Activated T-helper 2 cell treated with anti-CD3 and anti-CD28 coated beads, Interferon-gamma antibody, Interleukin-2, Interleukin-4, amounts not matched to agents 10 μg/mL and 5 μg/mL and 100 μg/mL, durations not matched to agents 14 hours and 24 hours and 36 hours (primary cell): ENCODE measurements at places on chromosomes 2 and 18. TPM values are rescaled to one million over a fixed set of nuclear protein-coding genes. Genes with fewer than 3 reads are reported as not detected.

Gene PSD4
- 313 and 319 TPM in 2 replicates for total RNA-seq

Gene SNORC
- 1.9 and 3.2 TPM in 2 replicates for total RNA-seq

DNA sequence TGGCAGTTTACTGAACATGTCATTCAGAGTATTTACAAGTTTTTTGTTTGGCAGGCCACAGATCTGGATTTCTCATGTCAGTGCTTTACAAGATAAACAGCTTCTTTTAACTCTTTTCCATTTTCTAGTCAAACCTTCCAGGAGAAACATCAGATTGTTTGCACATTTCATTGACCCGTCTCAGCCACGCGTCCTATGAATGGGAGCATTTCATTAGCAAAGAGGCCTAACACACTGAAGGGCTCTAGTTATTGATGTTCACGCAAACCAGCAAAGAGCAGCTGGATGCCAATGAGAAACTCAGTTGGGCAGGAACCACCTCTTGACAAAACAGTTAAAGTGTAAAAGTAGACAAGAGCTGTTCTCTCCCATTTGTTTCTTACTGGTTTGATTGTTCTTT, 29.2 kb upstream of the MFF start:
- H3K27ac ChIP-seq, result no peak overlapping the region
- peaks cover 2% of the 10 kb centered on the region for H3K4me1 ChIP-seq
- no peak overlapping the region for H3K4me3 ChIP-seq
- no peaks in the 10 kb centered on the region for H3K27me3 ChIP-seq
- no peaks in the 10 kb centered on the region for H3K36me3 ChIP-seq

Gene LTBP1
- 0.34 and 0.82 TPM in 2 replicates for total RNA-seq

- peaks cover 1% of the 10 kb centered on the region for H3K27me3 ChIP-seq
- no peak for DNase-seq
- H3K4me1 ChIP-seq, result peaks cover 7% of the 10 kb centered on the region
Observed at GRCh38 chr2:189086710-189087109, 92.9 kb downstream of the COL5A2 start.

DNA sequence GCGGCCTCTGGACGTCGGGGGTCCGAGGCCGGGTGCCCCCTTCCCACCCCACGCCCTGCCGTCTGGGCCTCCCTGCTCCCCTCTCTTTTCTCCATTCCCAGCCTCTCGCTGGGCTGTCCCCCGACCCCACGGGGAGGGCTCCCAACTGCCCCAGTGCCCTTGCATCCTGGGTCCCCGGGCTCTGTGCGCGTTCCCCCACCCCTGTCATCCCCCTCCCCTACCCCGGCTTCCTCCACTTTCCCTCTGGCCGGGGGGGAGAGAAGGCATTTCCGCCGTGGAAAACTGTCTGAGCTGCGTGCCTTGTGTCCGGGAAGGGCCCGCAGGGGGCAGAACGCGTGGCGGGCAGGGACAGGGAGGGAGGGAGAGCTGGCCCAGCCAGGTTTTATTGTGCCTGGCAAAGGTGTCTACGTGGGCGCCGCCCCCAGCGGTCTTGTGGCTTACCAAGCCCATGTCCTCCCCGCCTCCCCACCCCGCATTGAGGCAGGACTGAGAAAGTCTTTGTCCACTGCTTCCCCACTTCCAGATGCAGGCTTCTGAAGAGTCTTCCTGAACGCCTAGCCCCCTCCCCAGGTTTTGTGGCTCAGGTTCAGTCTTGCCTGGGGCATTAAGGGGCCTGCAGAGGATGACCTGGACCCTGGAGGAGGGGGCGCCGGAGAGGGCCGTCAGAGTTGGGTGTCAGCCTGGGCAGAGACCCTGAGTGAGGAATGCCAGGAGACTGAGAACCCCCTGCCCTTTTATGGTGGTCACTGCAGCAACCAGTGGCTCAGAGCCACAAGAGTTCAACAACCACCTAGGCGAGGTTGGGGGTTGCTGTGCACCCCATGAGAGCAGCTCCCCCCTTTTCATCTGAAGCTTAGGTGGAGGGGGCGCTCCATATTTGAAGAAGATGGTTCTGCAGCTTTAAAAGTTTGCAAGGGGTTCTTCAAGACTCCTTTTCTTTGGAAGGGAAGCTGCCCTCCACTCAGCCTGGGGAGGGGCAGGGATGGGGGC, 1.3 kb downstream of the ITM2C start:
- H3K4me3 ChIP-seq, result peak overlapping the region; percentile 63
- H3K27me3 ChIP-seq, result peaks cover 46% of the 10 kb centered on the region
